ENCODE measurements at places on chromosomes 7 and 10.
A peak's percentile ranks its signal among the peaks of the same experiment; 100 is the strongest.

- peak; percentile 67 for DNase-seq
These were observed at the start of gene DYNC1I1 for GRCh38 chr7:95772298-95772770. TSS of gene DYNC1I1 (plus strand) at chr7:95772554. CDS start at chr7:95804730, 32,176 bp downstream.

- DNase-seq = no peak
These were observed 9.1 kb downstream of the TMEM72 start for GRCh38 chr10:44920252-44920651.

DNA sequence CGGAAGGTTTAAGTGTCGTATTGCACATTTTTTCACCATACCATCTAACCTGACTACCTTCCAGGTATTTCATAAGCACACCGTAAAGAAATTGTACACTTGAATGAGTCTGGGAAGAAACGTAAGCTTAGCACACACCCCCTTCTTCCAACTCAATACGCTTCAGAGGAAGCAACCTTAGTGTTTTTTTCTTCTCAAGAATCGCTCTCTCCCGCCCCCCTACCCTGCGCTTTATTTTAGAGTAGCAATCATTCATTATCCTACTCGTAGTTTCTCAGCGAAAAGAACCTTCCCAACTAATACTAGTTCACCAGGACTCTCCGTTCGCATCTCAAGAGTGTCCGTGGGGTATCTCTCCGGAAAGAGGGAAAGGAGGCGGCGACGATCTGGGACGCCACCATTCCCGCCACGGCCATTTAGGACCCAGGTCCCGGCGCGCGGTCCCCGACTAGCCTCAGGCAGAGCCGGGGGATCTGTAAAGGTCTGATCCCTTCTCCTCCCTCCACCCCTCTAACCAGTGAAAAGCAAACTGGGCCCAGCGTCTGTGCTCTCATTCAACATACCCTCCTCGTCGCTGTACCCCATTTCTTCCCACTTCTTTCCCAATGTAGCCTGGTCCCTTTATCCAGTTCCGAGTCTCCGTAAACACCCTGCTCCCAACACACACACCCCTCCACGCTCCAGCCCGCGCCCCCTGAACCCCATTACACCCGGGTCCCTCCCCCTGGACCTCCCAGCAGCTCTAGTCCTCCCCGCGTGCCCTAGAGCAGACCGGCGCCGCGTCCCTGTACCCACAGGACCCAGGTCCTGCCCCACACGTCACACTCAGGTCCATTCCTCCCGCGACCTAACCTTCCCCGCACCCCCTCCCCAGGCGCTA lies 16.0 kb downstream of the MYOZ1 start:
- no peak for DNase-seq

- DNase-seq = no peak
These were observed 110.0 kb downstream of the HGF start for GRCh38 chr7:81659697-81660395.

- no peak for DNase-seq
These were observed 520 bp downstream of the MOSPD3 start for GRCh38 chr7:100612730-100613390.

DNA sequence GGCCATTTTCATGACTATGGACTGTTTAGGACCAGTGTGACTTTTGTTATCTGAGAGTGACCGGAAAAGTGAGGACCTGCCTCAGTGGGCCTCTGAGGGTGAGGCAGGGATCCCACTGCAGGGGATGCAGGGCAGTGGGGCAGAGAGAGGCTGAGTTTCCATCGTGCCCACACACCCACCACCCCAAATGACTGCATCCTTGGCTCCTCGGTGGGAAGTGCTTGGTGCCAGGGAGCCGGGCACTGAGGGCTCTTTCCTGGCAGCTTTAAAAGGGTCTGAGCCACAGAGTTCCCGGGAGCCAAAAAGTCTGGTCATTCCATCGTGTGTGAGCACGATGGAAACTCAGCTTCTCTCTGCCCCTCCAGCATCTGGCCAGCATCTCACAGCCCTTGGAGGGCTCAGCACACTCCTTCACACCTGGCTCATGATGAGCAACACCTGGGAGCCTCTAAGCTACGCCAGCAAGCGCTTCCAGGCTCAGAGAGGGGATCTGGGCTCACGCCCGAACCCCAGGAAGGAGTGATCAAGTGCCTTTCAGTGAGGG lies 59.1 kb downstream of the RAMP3 start:
- no peak for DNase-seq

DNA sequence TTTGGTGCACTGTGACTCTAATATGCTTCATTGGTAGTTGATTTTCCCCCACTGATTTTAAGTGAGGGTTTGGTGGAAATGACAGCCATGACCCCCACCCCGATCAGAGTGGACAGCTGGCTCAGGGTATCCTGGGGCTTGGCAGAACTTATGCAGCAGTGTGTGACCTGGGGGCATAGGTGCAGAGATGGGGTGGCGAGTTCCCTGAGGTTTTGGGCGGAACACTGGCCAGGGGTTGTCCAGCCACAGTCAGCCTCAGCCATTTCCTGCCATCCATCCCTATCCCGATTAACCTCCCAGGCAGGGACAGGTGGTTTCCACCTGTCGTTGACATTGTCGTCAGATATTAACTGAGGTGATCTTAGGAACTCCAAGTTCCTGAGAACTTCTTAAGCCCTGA lies 155.8 kb upstream of the CHST15 start:
- no peak for DNase-seq

- no peak for DNase-seq
These were observed 3.5 kb upstream of the NACAD start for GRCh38 chr7:45092100-45092930.

- DNase-seq = no peak
These were observed 8.4 kb downstream of the CYCS start for GRCh38 chr7:25116621-25117020.

DNA sequence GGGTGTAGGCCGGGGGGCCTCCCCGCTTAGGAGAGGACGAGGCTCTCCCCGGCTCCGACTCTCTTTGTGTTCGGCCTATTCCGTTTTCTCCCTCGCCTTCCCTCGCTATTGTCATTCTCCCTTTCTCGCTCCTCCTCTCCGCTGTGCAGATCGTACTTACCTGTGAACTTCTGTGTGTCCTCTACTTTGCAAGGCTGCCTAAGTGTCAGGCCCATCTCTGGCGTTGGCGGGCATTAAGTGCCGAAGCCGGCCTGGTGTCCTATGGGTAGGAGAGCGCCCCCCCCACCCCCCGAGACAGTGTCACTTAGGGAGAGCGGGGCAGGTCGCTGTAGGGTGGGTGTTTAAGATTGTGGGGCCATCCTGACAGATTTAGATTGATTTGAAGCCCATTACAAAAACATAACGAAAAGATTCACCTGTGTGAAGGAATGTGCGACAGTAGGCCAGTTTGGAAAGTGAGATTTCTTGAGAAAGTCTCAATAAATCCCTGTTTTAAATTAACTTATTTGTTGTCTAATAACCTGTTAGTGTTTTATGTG lies 579 bp downstream of the RBM33 start:
- DNase-seq = peak; percentile 68

DNA sequence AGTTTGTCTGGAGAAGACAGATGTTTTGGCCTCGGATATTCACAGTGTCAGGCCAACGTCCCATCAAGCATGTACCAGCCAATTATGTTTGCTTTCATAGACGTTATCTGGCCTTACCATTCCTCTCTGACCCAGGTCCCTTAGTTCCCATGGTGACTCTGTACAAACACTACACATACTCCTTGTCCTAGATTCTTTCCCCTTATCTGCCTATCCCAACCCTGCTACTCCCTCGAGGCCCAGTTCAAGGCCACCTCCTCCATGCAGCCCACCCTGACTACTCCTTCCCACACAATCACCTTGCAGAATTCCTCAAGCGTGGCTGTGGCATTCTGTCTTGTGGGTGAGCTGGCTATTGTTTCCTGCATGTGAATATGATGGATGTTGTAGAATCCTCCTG lies 155.2 kb downstream of the PRKAG2 start:
- DNase-seq = no peak

DNA sequence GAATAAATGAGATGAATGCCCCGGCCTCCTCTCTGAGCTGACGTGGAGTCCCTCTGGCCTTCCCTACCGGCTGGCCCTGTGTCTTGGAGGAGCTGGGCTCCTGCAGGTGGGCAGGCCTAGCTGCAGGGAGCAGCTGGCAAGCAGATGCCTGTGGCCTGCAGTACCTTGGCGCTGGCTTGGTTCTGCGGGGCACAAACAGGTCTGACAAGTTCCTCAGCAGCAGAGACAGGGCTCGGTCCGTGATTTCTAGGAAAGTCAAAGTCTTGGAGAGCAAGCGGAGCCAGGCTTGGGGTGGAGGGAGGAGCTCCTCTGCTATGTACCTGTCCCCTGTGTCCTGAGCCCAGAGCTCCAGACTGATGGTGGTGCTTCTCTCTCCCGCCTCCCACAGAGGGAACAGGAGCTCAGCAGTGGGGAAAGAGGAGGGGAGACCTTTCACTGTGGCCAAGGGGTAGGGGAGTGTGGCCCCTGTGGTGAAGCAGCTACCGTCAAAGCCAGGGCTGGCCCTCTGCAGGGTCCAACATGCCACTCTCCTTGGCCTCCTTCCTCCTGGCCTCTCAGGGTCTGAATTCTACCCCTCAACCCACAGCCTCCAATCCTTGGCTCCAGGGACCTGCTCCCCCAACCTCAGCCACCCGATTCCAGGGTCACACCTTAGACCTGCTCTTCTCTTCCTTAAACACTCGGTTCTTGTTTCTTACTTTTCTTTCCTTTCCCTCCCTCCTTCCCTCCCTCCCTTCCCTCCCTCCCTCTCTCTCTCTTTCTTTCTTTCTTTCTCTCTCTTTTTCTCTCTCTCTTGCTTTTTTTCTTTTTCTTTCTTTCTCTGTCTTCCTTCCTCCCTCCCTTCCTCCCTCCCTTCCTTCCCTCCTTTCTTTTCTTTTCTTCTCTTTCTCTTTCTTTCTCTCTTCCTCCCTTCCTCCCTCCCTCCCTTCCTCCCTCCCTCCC lies 20.1 kb downstream of the MYL10 start:
- DNase-seq = peak; percentile 61

DNA sequence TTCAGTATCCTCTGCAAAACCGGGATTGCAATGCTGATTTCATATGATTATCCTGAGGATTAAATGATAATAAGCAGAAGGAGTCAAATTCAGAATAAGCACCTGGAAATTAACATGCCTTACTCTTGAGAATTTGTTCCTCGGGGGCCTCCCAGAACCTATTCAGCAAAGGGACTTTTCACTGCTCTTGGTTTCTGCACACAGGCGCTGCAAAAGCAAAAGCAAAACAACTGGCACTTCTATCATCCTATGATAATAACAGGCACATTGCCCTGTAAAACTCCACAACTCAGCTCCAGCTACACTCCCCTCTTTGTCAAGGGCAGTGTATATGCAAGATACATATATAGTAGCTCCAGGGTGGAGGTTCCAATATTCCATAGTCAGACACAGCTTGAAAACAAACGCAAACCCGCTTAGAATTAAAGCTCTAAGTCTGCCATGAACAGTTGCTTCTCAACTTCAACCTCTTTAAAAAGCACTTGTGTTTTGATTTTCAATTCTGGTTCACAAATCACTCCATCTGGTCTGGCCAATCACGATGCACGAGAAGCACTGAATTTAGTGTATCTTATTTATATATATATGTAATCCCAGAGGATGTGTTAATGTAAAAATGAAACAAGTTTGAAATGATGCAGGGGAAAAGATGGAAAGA lies 119.9 kb upstream of the PTER start:
- DNase-seq = no peak

GRCh38 chr7:135537905-135538304 lies 19.8 kb upstream of the NUP205 start:
- no peak for DNase-seq

- DNase-seq = no peak
These were observed 566.5 kb downstream of the ATRNL1 start for GRCh38 chr10:115659616-115660015.

DNA sequence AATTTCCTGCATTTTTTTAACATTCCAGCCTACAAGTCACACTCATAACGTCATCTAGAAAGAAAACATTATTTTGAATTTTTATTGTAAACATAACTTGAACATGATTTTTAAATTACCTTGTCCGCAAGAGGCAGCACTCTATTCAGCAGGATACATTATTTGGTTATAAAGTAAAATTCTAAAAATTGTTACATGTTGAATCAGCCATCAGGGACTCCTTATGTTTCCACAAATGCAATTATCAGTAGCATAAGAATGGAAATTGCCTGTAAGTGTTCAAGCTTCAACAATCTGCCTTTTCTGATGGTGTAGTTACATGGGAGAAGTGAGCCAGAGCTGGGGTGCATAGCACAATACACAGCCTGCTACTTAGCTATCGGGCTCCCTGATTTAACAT lies 97.5 kb downstream of the ZNF365 start:
- no peak for DNase-seq

- no peak for DNase-seq
These were observed 4.4 kb upstream of the FAM107B start for GRCh38 chr10:14779001-14779651.

- no peak for DNase-seq
These were observed 296.9 kb upstream of the DGKB start for GRCh38 chr7:15199482-15199881.

Data from NCI-H526 (cell line).